ENCODE measurements at places on chromosomes 13 and 19.
A peak's percentile ranks its signal among the peaks of the same experiment; 100 is the strongest.

GRCh38 chr19:38816131-38816750, 3.5 kb upstream of the LGALS4 start:
- DNase-seq = no peak

DNA sequence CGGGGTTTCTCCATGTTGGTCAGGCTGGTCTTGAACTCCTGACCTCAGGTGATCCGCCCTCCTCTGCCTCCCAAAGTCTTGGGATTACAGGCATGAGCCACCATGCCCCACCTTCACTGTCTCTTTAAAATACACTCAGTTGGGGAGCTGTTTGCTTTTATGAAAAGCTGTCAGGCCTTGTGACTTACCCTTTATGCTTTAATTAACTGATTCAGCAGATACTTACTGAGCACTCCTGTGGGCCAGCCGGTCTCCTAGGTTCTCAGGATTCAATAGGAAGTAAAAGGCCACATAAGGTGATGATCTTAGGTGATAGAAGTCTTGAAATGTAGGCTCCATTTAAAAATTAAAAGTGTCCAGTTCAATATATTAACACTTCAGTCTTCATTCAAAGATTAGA, 7.5 kb downstream of the UBAC2 start:
- no peak for DNase-seq

DNA sequence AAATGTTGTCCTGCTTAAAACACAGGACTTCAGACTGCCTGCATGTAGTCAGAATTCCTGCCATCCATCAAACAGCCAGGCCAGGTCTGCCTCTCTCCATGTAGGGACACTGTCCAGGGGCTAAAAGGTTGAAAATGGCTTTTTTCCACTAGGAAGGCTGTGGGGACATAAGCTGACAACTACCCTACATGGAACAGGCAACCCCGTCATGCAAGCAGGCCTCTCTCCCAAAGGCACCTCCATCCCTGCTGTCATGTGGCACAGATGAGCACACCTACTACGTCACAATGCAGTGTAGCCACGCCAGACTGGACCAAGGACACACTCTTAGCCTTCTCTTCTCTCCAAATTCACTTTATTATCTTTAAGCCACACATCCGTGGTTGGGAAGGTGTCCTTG, 40.8 kb downstream of the LATS2 start:
- DNase-seq = no peak

- peak; percentile 74 for DNase-seq
Observed at GRCh38 chr13:78121459-78122348, 203.1 kb upstream of the EDNRB start.

GRCh38 chr13:74625541-74625940, 491.3 kb upstream of the KLF12 start:
- DNase-seq = no peak

DNA sequence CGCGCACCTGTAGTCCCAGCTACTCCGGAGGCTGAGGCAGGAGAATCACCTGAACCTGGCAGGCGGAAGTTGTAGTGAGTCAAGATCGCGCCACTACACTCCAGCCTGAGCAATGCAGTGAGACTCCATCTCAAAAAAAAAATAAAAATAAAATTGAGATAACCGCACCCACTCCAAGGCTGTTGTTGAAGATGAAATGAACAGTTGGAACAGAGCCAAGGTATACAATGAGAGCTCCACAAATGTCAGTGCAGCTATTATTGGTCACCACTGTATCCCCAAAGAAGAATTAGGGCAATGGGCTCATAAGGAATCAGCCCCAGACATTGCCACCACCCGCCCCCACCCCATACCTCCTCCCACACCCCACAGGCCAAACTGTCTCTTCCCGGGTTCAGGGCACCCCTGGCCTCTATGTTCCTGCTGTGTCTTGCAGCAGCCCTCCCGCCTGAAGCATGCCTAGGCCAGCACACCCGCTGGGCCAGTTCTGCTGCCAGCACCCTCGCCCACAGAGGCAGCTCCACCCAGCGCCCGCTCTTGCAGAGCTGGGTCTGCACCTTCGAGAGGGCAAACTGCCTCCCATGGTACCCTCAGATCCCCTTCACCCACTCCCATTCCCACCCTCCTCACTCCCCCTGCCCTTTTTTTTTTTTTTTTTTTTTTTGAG, 3.5 kb upstream of the S1PR5 start:
- no peak for DNase-seq

DNA sequence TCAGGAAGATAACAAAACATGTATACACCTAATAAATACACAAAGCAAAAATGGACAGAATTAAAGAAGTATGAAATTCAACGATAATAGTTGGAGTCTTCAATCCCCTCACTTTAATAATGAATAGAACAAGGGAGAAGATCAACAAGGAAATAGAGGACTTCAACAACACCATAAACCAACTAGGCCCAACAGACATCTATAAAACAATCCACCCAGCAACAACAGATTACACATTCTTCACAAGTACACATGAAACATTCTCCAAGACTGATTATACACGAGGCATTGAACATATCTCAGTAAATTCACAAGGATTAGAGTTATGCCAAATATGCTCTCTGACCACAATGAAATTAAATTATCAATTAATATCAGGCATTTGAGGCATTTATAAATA, 185.5 kb upstream of the NBEA start:
- no peak for DNase-seq

- no peak for DNase-seq
Observed at GRCh38 chr19:3049089-3049488, 13.2 kb downstream of the TLE5 start.

- peak; percentile 14 for DNase-seq
Observed at GRCh38 chr13:37074703-37075102, 15.2 kb upstream of the SUPT20H start.

GRCh38 chr19:40611900-40612698, 10.9 kb downstream of the LTBP4 start:
- DNase-seq = no peak

DNA sequence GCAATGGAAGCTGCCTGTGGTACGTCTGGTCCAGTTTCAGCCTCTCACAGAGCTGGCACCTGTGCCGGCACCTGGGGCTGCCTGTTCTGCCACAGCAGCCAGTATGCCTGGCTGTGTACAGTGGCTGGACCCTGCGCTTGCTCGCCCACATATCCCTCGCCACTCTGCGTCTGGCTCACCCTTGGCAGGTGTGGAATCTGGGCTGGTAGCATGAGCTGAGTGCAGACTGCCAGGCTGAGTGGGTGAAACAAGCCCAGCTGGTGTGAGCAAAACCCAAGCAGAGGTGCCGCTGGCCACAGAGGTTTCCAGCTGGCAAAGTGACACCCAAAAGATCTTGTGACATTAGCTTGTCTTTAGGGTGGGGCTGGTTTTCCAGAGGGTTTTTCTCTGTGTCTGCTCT, 80.7 kb downstream of the ING1 start:
- no peak for DNase-seq

- DNase-seq = no peak
Observed at GRCh38 chr13:69955271-69955670, 152.4 kb upstream of the ATXN8OS start.

DNA sequence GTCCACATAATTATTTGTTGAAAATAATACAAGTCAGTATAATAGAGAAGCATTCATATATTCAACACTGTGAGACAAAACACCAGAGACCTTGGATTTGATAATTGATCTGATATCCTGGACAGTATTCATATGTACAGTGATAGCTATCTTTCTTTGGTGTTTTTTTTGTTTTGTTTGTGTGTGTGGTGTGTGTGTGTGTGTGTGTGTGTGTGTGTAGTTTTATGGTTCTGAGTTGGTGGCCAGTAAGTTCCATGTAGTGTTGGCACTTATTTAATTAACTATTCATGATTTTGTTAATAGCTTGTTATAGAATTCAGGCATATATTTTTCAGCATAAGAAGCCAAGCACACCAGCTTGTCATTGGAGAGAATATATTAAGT, 1.6 kb upstream of the ANGPTL6 start:
- DNase-seq = no peak

DNA sequence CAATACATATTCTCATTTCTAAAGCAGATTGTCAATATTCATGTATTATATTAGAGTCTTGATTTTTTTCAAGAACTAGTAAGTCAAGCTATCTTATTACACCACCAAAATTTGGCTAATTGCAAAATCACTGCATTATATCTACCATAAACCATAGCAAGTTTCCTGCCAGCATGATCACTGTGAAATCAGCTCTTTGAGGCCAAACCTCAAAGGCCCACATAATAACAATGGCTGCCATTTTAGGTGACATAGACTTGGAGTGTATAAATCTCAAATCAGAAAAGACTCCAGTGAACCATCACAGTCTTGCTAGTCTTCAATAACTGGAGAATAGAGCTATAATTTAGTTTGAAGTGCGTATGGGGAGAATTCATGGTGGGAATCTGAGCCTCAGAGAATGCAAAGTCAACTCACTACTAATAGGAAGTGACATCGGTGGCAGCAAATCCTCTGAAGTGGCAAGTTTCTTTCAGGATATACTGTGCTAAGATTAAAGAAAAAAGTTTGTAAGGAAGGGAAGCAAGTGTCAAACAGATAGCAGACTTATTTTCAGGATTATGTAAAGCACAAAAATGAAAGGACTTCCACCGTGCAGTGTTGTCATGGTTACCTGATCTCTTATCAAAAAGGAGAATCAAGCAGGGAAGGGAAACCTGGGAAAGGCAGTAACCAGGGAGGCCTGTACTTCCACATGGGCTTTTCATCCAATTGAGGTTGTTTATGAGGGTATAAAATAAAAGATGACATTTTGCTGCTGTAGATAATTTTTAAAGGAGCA, 117.4 kb upstream of the FNDC3A start:
- no peak for DNase-seq

DNA sequence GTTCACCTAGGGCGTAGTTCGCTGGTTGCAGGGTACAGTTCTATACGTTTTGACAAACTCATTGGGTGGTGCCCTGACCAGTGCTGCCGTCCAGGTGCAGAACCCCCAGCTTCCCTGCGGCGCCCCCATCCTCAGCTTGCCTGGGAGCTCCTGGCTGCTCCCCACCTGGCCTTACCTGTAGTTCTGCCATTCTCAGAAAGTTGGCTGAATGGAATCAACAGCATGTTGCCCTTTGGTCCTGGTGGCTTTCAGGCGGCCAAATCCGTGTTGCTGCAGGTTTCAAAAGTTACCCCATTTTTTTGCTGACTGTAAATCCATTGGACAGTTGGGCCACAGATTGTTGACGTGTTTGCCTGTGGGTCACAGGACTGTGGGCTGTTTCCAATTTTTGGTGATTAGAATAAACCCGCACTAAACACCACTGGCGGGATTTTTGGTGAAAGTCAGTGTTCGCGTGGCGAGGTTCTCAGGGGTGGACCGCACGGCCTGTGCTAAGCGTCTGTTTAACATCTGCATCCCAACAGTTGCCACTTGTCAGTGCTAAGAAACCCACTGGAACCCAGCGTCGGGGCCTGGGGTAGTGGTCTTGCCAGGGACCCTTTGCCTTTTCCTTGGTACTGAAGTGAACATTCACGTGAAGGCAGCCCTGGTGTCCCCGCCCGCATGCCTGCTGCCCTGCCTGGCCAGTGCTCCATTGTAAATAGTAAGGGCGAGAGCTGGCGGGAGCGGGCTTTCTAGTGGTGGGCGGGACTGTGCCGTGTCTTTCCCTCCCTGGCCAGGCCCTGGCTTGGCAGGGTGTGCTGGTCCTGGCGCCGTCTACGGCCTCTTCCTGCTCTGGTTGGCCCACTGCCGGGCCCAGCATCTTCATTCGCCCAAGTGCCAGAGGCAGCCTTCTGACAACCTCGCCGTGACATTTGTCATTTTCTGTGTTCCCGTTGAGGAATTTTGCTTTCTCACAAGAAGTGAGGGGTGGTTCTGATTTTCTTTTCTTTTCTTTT, 3.3 kb downstream of the DOT1L start:
- peak; percentile 91 for DNase-seq

Measured in kidney capillary endothelial cell (primary cell).